Stimulated activated CD8-positive, alpha-beta memory T cell treated with anti-CD3 and anti-CD28 coated beads, Interleukin-4, amount 100 ng/mL, for 48 hours (primary cell): ENCODE measurements at places on chromosomes 16 and 17.

DNA sequence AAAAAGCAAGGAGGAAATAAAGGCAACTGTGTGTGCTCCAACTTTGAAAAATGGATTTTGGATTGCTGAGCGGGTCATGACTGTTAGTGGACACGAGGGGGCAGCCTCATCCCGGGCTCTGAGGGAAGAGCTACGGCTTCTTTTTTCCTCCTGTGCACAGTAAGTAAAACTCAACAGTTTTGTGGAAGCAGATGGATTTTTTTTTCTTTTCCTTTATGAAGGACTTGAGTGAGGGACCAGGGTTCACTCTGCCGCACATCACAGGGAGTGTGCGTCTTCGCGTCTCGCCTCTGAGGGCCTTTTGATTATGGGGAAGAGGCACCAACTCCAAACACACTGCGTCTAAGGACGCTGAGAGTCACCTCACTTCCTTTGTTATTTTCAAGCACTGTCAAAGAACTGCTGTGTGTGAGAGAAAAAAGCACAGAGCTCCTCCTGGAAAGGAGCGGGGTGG, 80.3 kb upstream of the GOT2 start:
- peak; percentile 48 for DNase-seq

DNA sequence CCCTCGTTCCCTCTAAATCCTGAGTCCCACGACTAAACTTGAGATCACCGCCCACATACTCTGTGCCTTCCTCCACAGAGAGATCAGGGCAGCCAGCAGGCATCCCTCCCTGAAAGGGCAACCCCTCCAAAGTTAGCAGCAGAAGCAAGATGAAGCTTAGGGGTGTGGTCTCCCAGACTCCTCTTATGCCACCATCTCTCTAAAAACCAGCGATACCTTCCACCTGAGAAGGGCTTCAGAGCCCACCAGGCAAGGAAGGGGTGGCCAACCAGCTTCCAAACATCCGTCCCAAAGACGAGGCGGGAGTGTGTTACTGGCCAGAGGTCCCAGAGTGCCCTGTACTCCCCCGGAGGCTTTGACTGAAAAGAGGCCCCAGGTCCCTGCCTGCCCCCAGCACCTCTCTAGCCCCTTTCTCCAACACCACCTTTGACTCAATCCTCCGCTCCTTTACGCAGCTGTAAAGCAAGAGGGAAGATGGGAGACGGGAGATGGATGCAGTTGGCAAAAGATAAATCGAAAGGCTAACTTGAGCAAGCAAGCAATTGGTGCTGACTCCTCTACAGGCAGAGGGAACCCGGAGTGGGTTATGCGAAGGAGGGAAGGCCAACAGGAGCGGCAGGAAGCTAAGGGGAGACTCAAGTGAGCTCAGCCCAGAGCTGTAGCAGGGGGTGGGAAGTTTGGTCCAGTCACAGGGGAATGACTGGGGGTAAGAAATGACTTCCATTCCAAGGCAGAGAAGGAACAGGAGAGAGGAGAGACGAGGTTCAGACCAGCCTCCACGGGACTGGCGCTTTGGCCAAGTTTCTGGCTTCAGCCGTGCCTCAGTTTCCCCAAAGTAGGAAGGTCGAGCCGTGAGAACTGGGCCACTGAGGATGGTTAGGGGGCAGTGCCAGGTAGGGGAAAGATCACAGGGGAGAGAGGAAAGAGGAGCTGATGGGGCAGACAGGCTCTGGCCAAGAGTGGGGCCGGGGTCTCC, 1.0 kb downstream of the ST3GAL2 start:
- DNase-seq, result peak; percentile 46

DNA sequence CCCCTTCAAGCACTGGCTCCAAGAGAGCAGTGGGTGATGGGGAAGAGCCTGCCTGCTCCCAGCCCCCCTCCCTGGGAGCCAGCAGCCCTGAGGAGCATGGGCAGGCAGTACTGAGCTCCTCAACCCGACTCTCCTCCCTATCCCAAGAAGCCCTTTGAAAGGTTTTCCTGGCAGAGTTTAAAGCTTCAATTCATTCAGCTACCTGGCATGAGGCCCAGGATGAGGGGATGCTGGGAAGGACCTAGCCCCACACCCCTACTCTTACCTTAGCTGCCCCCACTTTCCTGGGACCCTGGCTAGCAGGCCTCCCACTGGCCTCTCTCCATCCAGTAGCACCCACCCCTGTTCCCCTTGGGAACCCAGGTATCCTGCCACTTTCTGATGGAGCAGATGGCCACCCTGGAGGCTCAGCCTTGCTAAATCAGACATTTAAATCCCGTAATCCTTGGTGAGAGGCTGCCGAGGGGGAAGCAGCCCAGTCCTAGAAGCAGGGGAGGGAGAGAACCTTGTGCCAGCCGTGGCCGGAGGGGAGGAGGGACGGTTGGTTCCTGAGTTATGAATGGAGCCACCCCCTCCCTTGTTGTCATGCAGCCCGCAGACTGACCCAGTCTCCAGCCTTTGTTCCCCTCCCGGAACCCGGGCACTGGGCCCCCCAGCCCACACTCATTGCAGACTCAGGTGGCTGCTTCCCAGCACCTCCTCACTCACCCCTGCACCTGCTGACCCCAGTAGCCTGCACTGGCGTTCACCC, 17.1 kb downstream of the ATP1B2 start:
- no peak for DNase-seq

DNA sequence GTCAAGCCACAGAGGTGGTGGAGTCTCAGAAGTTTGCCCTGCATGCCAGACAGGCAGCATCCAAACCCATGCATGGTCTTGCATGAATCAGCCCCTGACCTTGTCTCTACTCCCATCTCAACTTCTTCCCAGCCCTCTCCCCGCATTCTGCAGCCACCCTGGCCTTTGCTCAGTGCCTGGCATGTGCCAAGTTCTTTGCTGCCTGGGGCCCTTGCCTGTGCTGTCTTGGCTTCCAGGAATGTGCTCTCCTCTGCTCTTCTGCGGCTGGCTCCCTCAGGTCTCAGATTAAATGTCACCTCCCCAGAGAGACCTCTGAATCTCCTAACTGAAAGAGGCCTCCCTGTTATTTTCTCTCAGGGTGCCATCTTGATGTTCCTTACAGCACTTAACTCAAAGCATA, 17.6 kb downstream of the DRC3 start:
- DNase-seq, result no peak

- no peak for DNase-seq
Observed at GRCh38 chr16:73012341-73012740, 35.6 kb downstream of the ZFHX3 start.

- no peak for DNase-seq
Observed at GRCh38 chr17:18055597-18055996, 16.4 kb downstream of the GID4 start.

DNA sequence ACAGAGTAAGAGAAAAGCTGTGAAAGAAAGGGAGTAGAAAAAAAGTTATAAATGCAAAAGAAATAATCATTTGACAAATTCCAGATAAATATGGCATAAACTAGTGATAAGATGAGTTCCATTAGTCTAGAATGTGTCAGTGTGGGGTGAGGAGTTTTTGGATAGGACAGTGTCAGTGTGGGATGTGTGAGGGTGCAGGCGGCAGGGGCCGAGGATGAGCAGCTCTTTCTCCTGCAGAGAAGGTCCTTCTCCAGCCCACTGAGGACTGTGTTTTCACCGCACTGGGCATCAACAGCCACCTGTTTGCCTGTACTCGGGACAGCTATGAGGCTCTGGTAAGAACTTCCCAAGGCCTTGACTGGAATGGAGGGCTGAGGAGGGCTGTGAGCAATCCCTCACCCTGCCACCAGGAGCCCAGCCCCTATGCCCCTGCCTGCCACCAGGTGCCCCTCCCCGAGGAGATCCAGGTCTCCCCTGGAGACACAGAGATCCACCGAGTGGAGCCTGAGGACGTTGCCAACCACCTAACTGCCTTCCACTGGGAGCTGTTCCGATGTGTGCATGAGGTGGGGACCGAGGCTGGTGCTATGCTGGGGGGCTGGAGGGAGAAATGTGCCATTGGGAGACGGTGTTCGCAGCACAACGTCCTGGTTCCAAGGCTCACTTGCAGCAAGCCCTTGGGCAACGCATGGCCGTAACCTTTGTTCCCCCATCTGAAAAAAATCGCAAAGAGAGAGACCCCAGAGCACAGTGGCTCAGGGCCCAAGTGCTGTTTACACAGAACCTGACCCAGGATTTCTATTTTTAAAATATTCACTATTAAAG, 13.1 kb downstream of the RAPGEFL1 start:
- DNase-seq, result peak; percentile 43

- DNase-seq, result no peak
Observed at GRCh38 chr17:70119983-70120382, 45.0 kb downstream of the KCNJ16 start.

- DNase-seq, result no peak
Observed at GRCh38 chr16:57166451-57166850, 19.4 kb downstream of the PSME3IP1 start.

- no peak for DNase-seq
Observed at GRCh38 chr16:85484347-85485300, 128.5 kb upstream of the GSE1 start.
